SHP77 treated with DMSO at 0.1 percent for 48 hours (cell line): ENCODE measurements at places on chromosomes 7 and 10.

GRCh38 chr7:112206991-112207592 is 597 bp downstream of the ZNF277 start:
- no peak for DNase-seq

DNA sequence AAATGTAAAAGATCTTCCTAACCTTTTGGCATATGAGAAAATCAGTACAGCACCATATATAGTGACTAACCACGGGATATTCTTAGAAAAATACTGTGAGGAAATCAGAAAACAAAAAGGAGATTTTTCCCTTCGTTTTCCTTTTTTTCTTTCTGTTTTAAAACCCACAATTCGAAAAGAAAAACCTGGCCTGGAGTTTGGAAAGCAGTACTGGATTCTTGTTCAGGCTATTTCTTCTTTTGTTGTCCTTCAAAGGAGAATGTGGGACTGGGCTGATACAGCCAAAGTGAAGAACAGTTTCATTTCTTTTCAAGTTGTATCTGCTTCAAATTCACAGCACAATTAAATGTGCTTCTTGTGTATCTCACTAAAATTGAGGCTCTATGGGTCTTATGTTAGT is 156.8 kb upstream of the PHYHIPL start:
- no peak for DNase-seq

GRCh38 chr7:91240376-91240941 is 23.8 kb upstream of the FZD1 start:
- no peak for DNase-seq

- no peak for DNase-seq
These were observed 203.5 kb downstream of the RNLS start for GRCh38 chr10:88379575-88379974.

DNA sequence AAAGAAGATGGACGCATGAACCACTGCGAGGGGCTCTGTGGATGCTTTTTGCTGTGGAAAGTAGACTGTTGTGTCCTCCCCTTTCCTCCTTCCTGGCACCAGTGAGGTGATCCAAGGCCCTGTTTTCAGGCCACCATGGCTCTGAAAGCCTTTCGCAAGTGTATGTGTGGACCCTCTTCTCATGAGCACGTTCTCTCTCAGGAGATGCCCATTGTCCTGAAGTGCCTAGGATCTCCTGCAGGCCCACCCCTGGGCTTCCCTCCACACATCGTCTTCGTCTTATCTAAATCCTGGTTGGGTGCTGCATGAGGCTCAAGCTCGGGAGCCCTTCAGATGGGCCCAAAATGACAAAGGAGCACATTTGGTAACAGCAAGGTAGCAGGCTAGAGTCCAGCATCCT is 188.2 kb downstream of the PTPN20 start:
- DNase-seq, result no peak

- DNase-seq, result no peak
These were observed 36.2 kb downstream of the SCD start for GRCh38 chr10:100383251-100383650.

DNA sequence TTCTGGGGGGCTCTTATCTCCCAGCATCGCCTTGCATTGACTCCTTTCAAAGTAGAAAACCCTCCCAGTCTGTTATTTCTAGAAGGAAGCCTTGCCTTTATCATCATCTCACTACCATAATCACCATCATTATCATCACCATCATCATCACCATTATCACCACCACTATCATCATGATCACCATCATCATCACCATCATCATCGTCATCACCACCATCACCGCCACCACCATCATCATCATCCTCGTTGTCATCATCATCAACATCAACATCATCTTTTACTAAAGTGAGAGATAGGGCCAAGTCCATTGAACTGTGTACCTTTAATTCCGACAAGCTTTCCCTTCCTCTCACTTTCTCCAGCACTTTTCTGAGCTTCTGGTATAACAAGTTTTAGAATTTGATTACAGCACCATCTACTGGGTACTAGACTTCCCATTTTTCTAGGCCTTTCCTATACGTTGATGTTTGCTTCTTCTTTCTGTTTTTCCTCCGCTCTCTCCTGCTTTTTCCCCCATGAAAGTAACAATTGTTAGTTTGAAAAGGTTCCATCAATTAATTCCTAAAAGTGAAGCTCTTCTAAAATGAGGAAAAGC is 226.4 kb downstream of the BUB3 start:
- DNase-seq, result no peak

DNA sequence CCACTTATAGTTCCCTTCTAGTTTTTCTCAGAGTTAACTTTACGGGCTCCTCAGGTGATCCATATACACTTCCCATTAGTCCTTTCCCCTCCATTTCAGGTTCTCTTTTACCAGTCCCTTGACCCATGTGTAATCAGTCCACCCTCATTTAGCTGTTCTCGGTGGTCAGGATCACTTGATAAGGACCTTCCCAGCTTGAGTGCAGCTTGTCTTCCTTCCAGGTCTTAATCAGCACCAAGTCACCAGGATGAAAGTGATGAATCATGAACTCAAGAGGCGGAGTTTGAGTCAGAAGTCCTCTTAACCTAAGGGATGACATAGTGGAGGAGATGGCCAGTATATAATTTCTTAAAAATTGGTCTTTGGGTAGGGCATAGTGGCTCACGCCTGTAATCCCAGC is 63.1 kb upstream of the CNTNAP2 start:
- DNase-seq, result no peak

DNA sequence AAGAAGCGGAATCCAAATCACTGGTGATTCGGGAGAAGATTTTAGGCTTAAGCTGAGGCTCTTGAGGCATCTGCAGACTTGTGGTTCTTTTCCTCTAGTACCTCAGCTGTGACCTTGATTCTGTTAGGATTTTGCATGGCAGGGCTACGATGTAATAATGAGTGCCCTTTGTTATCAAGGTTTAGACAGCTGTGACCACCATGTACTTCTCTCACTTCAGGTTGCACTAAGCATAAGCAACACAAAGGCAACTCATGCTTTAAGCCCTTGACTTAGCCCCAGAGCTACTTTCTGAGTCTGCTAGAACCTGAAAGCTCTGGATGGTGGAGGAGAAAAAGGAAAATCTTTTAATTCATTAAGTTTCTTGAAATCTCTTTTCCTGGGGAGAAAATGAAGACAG is 1052.3 kb upstream of the PHF14 start:
- no peak for DNase-seq

DNA sequence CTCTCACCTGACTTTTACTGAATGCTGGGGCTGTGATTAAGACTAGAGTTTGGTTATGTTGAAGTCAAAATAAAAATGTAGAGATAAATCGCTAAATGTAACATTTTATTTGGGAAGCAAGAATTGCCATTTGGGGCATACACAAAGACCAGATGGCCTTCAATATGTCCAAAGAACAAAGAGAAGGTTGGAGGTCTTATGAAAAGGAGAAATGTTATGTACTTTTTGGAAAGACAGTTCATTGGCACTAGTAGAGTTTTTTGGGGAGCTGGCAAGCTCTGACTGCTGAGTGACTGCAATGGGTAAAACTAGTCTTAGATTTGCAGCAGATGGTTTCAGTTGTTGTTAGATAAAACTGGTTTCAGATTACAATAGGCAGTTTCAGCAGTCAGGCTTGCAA is 35.6 kb upstream of the GALNT17 start:
- no peak for DNase-seq

- DNase-seq, result no peak
These were observed 89.9 kb downstream of the PHYHIPL start for GRCh38 chr10:59266321-59266720.

GRCh38 chr10:95266674-95267095 is 24.1 kb downstream of the PDLIM1 start:
- DNase-seq, result no peak

GRCh38 chr10:62652114-62652513 is 152.4 kb upstream of the ADO start:
- no peak for DNase-seq

DNA sequence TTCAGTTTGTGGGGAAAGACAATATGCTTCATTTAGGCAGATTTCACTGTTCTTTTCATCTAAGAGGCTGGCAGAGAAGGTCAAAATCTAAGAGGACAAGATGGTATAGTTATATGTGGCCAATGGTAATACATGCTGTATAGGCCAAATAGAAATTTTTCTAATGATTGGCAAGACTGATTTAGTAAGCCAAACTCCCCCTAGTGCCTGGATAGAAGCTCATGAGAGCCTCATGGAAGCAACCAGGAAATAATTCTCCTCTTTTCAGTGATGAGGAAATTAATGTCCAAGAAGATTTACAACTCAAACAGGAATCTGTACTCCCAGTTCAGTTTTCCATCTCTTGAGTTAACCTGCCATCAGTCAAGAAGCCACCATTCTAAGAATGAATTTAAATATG is 253.6 kb upstream of the PHF14 start:
- DNase-seq, result no peak

GRCh38 chr10:35015843-35016408 is 74.2 kb downstream of the CUL2 start:
- no peak for DNase-seq

DNA sequence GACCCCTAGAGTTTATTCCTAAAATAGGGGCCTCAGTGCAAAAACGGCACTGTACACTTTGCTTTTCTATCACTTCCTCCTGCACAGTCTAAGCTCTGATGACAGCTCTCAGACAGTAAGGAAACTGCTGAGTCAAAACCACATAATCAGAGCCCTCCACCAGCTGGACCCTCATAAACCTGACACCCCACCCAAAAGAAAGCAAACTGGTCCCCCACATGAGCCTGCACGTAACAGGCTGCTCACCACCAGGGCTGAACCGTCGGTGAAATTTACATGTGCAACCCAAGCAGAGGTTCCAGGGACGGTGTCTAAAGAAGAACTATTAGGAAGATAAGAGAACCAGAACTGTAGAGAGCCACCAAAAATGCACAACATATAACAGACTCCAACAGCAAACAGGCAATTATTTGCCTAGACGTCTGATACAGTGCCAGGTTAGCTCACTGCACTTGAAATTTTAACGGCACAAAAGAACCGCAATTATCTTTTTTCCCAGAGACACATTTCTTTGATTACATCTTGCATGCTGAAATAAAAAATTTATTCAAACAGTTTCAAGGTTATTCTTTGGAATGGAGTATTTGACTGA is 19.6 kb downstream of the SGMS1 start:
- DNase-seq, result no peak

- DNase-seq, result no peak
These were observed 179.3 kb downstream of the PFKFB3 start for GRCh38 chr10:6382081-6382480.

GRCh38 chr10:130453721-130454542 is 317.7 kb downstream of the GLRX3 start:
- no peak for DNase-seq

DNA sequence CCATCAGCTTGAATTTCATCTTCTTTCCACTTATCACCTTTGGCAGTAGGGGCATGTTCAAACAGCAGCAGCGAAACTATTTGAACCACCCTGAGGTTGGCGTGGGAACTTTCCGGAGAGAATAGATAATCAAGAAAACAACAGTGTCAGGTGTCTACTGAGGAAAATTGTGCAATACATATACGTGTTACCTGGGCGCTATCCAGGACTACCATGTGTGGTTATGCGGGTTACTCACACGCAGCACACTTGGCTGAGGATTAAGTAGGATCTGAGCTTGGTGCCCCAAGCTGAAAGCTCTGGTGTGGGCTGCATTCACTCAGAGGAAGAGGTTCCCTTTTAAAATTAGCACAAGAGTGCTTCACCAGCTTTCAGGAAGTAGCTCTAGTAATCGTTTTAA is 8.8 kb upstream of the ABI1 start:
- no peak for DNase-seq

DNA sequence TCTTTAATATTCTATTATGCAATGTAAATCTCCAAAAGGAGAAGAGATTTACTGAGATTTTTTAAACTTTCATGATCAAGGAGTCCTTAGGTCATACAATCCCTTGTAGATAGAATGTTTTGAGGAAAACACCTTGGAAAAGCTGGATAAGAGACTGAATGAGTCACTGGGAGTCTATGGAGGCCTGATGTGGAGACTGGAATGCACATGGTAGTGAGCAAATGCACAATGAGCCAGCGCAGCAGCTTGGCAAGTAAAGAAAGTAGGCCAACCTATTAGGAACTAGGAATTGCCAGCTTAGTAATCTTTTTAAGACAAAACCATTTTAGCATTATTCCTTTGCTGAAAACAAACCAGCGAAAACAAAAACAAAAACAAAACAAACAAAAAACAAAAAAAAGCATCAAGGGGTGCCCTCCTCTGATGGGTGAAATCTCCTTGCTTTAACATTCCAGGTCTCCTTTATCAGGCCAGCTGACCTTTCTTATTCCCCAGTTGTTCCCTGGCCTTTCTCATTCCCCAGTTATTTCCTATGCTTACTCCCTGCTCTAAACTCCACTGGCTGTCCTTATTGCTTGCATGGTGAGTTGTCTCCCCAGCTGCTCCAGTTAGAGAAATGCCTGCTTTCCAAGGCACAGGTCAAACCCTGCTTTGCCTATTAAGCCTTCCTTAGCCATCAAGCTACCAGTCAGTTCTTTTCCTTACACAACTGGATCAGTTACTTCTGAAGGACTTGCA is 135.8 kb downstream of the PLCE1 start:
- DNase-seq, result no peak

GRCh38 chr7:142802301-142802700 is 31.5 kb downstream of the PRSS2 start:
- no peak for DNase-seq

GRCh38 chr10:79413196-79413595 is 32.2 kb downstream of the ZCCHC24 start:
- DNase-seq, result no peak

DNA sequence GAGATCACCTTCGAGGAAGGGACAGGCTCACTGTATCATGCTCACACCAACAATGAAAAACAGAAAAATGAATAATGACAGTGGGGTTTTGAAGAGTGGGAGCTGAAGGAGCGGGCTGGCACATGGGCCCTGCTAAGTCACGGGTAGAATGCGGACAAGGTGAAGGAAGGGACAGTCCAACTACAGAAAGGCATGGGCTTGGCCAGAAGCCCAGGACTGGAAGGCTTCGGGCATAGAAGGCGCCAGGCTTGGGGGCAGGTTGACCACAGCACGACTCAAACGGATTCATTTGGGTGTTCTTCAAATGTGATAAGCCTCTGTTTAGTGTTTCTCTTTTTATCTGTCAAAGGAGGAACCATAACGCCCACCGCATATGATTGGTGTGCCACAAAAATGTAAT is 509.5 kb downstream of the CCSER2 start:
- DNase-seq, result no peak

DNA sequence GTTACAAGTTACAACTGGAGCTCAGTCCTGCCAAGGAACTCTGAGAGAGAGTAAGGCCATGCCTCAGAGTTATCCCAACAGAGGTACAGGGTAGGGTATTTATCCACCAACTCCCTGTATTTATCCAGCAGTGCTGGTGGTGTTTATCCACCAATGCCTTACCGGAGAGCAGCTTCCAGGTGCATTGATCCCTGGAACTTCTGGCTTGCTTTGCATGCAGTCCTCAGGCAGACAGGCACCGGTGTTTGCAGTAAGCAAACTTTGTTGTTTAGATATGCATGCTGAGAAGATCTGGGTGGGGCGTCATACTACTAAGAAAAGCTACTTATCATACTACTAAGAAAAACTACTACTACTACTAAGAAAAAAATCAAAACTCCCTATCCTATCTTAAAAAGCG is 92.4 kb downstream of the CYP26A1 start:
- DNase-seq, result no peak

DNA sequence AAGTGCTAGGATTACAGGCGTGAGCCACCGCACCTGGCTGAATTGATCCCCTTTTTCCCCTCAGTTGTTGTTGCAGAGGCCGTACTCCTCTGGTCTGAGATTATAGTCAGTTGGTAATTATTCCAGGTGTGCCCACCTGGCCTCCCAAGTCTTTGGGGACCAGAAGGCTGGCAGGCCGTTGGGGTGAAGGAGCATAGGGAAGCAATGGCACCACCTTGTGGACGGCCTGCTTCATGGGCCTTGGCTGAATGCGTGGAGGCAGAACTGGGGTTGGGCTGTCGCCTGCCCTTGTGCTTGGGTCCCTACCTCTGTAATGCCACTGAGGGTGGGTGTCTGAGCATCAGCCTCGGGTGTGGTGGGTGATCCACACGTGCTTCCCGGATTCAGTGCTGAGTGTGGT is 125.7 kb downstream of the RGS10 start:
- DNase-seq, result peak; percentile 27
